ENCODE measurements at places on chromosomes 3 and 15. TPM values are rescaled to one million over a fixed set of nuclear protein-coding genes. Genes with fewer than 3 reads are reported as not detected.

Gene CCRL2
- total RNA-seq, result not detected

Gene GOLGA8G
- not detected for total RNA-seq

Gene KNL1
- total RNA-seq, result 16.1 TPM

Gene C3orf22
- not detected for total RNA-seq

Gene GOLGA8H
- 0.13 TPM for total RNA-seq

Gene DNASE1L3
- not detected for total RNA-seq

Gene SCAANT1
- total RNA-seq, result not detected

DNA sequence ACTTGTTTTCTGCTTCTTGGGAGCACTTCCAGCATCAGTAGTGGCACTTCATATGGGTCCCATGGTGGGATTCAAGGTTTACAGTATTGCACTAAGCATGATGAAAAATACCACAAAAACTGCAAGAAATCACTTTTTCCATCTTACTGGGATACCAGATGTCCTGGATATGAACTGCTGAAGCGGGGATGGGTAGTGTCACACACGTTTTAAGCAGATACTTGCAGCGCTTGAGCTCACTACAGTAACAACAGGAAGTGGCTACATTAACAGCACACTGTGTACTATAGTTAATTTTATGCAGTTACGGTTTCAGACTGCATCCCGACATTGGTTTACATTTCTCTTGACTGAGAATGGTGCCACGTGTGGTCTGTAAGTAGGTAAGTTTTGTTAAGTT is 3.5 kb upstream of the ISG20 start:
- DNase-seq, result no peak

DNA sequence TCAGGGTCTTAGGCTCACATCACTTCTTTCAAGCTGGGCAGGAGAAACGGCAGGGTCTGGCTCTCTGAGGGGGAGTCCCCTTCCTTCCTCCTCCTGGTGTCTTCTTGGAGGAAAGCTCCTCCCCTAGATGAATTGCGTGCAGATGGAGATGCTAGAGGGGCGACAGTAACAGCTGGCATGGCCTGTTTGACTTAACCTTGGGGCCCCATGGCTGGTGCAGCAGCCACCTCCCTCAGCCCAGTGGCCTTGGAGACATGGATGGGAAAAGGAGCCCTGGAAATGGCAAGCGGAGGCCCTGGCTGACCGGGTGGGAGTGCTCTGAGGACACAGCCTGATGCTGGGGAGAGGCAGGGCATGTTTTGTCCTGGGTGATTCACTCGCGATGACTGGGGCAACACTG is 20.2 kb downstream of the PAK6 start:
- no peak for DNase-seq

DNA sequence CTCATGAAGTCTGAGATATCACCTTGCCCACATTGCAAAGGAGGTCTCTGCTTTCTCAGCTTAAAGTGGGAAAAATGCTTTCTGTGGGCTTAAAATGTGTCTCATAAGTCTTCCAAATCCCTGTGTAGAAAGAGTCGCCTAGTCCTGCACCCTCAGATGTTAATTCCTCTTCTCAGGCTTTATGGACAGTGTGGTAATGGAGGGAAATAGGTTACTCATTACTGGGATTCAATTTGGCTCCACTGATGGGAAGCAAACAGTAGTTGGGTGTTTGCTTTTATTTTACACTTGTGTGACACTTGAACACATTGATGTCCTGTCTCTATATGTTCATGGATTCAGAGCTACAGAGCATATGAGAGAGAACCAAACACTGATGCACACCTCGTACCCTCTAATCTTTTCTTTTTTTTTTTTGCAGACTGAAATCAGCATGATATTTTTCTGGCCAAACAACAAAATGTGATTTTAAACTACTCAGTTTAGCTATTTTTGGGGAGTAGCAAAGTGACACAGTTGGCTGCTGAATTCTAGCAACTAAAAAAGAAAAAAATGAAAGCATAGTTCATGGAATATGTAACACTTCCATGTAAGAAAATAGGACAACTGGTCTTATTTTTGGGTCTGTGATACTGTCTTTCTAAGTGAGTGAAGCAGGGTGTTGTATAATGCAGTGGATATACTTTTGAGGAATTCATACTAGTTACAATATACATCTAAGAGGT is 8.6 kb downstream of the PTPRG start:
- no peak for DNase-seq

DNA sequence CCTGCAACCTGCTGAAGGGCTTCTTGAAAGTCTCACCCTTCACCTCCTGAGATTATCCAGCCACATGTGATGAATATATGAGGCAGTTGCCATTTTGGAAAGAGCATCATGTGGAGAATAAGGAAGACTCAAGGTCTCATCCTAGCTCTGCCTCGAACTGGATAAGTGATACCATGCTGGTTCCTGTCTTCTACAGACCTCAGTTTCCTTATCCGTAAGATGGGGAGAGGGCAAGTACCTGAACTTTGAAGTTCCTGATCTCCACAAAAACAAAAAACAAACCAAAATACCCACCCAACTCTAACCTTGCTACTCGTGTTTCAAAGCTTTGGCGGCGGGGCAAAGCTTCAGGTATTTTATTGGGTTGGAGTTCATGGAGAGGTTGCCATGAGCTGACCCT is 31.5 kb upstream of the ITGA11 start:
- no peak for DNase-seq

DNA sequence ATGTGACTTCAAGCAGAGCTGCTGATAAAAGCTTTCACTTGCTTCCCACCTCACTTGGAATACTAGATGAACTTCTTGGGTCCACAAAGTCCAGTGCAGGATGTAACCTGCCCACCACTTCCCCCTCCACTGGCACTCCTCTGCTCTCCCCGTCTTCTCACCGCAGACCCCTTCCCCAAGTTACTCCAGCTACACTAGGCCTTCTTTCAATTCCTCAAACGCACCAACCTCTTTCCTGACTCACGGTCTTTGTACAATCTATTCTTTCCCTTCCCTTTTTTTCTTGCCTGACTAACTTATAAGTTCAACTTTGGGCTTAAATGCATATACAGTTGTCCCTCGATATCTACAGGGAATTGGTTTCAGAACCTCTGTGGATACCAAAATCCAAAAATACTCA is 5.2 kb upstream of the ATP13A3 start:
- no peak for DNase-seq

DNA sequence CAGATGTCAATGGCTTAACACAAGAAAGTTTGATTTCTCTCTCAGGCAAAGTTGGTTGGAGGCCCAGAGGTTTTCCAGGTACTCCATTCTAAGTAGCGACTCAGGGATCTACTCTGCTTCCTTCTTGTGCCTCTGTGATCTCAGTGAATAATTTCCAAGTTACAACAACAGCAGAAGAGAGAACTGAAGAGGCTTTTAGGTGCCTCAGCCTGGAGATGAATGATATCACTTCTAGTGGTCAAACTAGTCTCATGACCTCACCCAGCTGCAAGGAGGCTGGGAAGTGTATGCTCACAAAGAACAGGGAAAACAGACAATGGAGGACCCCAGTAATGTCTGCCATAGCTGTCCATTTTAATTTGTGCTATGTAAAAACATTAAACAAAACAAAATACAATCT is 4.6 kb upstream of the PRICKLE2 start:
- no peak for DNase-seq

- no peak for DNase-seq
These were observed 17.2 kb downstream of the B4GALT4 start for GRCh38 chr3:119223511-119223910.

DNA sequence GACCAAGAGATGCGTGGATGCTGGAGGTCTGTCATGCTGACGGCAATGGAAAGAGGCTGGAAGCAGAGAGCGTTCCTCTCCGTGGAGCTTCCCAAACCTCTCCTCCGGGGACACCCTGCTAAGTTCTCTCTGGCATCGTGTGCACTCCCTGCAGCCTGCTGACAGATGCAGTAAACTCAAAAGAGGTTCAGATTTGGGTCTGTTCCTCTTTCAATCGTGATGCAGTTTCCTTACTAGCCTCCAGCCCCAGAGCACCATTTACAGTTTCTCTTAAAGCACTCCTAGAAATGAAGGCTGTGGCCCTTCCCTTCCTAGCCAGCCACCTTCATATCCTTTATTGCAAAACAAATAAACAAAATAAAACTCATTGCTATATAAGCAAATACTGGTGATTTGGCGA is 47.3 kb upstream of the LRRC58 start:
- no peak for DNase-seq

- no peak for DNase-seq
These were observed 40.6 kb downstream of the ACAD9 start for GRCh38 chr3:128919988-128920387.

DNA sequence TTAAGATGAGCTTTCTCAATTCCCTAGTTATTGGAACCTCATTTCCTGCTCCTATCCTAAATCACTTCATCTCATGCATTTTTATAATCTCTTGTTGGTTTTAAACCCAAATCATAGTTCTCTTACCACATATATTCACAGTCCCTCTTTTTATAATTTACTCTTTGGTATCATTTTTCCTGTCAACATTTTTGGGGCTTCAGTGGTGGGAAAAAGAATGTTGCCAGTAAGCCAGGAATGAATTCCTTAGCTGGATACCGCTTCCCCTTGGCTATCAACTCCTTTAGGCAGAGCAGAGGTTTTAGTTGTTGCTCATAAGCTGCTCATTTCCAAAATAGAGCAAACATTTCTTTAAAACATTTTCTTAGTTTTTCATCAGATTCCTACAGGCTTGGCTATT is 112.3 kb downstream of the GALK2 start:
- peak; percentile 41 for DNase-seq

GRCh38 chr15:47990821-47991220 is 130.0 kb upstream of the SLC24A5 start:
- DNase-seq, result no peak

GRCh38 chr3:77825001-77825827 is 785.3 kb downstream of the ROBO2 start:
- DNase-seq, result peak; percentile 80

DNA sequence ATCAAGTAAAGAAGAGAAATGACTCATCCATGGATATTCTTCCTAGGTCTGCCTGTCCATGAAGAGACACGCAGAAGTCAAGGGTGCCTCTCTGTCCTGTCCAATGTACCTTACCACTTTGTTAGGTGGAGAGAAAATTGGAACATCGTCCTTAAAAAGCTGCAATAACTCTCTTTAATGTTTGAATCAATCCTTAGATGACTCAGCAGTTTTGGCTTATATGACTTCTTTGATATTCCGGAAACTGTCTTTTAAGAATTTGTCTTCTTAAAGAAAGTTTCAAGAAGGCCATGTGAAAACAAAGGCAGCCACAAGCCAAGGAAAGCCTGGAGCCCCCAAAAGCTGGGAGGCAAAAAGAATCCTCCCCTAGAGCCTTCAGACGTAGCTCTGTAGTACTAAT is 49.2 kb downstream of the MRPL3 start:
- DNase-seq, result no peak

DNA sequence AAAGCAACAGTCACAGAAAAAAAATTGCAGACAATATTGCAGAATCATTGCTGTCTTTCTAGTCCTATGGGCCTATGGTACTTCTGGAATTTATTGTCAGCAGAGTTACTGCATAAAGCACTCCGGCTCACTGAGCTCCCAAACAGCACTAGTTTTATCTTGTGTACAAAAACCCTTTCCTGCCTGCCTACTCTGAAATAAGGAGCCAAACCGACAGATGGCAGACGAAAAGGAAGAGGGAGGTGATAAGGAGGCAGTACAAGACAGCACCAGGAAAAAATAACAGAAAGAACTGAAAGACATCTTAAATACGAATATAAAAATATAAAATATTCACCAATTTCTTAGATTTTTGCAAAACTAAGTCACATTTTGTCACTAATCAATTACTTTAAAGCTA is 15.6 kb downstream of the HERC1 start:
- no peak for DNase-seq

GRCh38 chr15:74616366-74616939 is 817 bp downstream of the CLK3 start:
- peak; percentile 64 for DNase-seq

DNA sequence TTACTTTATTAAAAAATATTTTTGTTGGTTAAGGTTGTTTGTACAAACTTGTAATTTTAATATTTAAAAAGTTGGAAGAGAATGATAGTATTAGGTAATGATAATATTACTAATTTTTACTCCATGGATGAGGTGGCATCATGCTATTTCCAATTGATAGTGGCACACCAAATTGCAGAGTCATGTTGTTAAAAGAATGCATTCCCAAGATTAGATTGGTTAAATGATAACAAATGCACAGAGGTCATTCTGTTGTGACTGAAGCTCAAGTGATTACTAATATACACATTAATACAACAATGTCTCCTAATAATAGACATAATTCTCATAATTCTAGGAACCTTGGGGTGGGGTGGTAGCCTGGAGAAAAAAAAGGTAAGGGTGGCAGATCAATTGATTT is 73.2 kb upstream of the ZBED2 start:
- no peak for DNase-seq

GRCh38 chr15:86106306-86106705 is 26.6 kb downstream of the AGBL1 start:
- no peak for DNase-seq

GRCh38 chr3:176430244-176431037 is 766.8 kb downstream of the TBL1XR1 start:
- peak; percentile 6 for DNase-seq

DNA sequence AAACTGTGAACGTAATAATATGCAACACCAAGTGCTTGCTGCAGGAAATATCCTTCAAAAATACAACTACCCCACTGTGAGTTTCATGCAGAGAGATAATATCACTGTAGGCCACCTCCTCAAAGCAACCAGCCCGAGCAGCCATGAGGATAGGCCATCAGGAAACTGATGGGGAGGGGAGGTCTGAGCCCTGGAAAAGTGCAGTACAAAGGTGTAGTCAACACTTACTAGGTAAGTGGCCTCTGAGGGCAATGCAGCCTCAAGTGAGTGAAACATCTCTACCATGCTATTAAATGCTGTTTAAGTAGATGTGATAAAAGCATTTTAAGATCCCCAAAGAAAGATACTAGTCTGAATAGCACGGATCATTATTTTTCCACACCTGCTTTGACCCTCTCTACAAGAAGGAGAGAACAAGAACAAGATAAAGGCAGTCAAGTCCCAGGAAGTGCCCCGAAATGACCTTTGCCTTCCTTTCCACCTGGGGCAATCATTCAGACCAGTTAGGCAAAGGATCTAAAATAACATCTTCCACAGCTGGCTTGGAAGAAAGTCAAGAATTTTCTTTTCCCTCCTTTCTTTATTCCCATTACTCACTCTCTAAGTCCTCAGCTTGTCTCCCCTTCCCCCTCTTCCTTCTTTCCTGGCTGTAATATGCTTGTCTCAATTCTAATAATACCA is 62.8 kb downstream of the FMN1 start:
- DNase-seq, result no peak
